NAMALWA (cell line): ENCODE measurements at places on chromosomes 4 and X.
A peak's percentile ranks its signal among the peaks of the same experiment; 100 is the strongest.

DNA sequence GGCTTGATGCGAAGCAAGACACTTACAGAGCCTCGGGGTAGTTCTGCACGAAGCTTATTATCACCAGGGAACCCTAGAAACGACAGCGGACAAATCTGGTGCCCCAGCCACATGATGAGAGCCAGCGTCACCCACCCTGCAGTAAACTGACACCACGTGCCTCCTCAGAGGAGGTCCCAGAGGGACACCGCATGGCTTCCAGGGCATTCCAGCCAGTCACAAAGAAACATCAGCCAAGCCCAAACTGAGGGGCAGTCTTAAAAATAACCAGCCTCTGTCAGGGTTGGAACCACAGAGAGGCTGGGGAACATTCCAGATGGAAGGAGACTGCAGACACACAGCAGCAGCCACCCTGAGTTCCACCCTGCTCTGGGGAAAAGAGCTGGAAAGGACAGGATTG, 36.6 kb upstream of the HGFAC start:
- no peak for DNase-seq

DNA sequence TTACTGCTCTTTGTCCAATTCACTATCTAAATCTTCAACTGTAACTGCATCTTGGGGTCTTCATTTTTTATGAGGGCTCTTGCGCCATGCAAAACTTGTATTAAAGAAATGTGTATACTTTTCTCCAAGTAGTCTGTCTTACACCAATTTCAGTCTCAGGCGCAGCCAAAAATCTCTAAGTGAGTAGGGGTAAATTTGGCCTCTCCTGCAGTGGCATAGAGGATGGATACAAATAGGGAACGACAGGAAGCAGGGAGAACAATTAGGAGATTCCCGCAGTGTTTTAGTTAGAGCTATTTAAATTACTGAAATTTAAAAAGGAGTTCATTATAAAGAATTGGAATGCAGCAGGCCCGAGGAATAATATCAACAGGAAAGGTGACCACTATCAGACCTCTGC, 30.2 kb downstream of the DMP1 start:
- no peak for DNase-seq

- peak; percentile 53 for DNase-seq
These were observed 1.1 kb downstream of the HCFC1 start for GRCh38 chrX:153970357-153971123.

DNA sequence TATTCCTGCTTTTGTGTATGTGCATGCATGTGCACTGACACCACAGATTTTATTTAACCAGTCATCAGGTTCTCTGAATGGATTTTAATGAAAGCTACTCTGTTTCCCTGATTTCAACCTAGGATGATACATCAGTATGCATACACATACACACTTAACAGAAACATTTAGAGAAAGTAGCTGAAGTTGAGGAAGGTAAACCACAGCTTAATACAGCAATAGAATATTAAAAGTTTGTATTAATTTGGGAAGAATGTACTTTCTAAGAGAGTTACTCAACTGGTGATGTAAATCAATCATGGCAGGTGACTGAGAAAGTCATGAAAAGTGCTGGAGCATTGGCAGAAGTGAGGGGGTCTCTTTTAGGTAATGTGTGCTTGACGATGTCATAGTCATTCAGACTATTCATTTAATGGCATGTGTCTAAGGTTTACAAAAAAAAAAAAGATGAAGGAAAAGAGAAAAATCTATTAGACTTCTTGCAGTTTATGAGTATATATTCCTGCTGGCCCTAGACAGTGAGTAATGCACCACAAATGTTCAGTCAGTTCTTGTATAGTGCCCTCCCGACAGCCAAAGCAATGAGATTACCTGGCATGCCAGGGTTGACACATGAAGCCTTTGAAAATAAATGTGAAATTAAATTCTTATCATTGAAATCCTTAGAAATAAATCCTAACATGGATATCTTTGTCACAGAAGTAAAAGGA, 187.6 kb downstream of the RAPGEF2 start:
- no peak for DNase-seq

- DNase-seq = no peak
These were observed 184.0 kb downstream of the TSPAN5 start for GRCh38 chr4:98474408-98474844.

GRCh38 chrX:38664285-38664684, 102.9 kb downstream of the TSPAN7 start:
- peak; percentile 38 for DNase-seq

GRCh38 chrX:106939566-106939965, 19.4 kb downstream of the CLDN2 start:
- DNase-seq = no peak

GRCh38 chr4:156362581-156362980, 408.9 kb upstream of the CTSO start:
- no peak for DNase-seq

DNA sequence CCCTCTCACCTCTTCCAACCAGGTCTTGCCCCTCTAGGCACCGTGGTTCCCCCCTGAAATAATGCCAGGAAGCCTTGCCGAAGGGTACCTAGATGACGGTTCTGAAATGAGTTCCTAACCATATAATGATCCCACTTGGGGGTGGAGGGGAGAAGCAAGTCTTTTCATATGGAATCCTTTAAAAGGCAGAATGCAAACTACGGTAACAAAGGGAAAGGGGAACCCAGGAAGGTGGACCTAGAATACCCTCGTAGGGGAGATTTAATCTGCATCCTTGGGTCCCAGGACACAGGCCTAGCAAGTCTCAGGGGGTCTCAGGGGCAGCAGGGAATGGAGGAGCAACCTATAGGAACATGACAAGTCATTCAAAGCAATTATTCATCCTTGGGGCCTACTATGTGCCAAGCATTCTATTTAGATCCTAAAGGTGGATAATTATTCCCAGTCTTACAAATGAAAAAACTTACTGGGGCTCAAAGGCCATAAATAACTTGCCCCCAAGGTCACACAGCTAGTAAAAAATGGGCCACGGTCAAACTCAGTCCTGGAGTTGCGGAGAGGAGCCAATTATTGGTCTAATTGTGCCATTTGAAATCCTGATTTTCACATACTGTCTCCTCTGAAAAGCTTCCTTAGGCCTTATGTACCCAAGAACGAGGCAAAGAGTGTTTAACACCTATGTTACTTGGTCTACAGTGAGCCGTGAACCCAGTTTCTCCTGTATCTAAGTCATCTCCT, 8.8 kb downstream of the BCOR start:
- no peak for DNase-seq

- DNase-seq = no peak
These were observed 23.4 kb downstream of the DHX15 start for GRCh38 chr4:24560868-24561368.

- DNase-seq = no peak
These were observed 1456.9 kb downstream of the TECRL start for GRCh38 chr4:62952366-62952765.

- no peak for DNase-seq
These were observed 81.8 kb downstream of the CPZ start for GRCh38 chr4:8674311-8674885.

- DNase-seq = no peak
These were observed 14.7 kb downstream of the RTL9 start for GRCh38 chrX:110373310-110373709.
